ENCODE measurements at places on chromosomes 13 and 19.

GRCh38 chr19:10478476-10478875, 24.7 kb downstream of the KEAP1 start:
- DNase-seq: no peak

GRCh38 chr19:18373892-18374629, 11.9 kb upstream of the GDF15 start:
- peak; percentile 99 for DNase-seq

DNA sequence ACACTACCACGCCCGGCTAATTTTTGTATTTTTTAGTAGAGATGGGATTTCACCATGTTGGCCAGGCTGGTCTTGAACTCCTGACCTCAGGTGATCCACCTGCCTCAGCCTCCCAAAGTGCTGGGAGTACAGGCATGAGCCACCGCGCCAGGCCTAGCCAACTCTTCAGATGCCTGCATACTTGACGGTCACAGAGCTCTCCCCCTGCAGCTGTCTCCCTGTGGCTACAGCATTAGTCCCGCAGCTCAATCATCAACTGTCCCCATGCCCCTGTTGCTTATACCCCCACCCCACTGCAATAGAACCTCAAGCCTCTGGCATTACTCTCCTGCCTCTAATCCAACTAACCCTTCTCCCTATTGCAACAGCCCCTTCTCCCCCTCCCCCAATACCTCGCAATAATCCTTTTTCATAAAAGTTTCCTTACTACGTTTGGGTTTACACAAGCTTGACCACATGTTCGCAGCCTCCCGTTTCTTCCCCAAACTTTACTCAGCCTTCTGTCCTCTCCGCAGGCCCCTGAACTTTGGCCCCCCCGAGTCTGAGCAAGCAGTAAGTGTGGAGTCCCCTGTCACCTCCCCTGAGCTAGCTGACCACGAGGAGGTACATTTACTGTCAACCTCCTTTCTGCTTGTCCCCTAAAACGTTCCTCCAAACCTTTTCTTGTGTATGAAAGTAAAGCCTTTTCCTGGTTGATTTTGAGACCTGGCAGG, 1.7 kb downstream of the ZNF77 start:
- no peak for DNase-seq

- DNase-seq: peak; percentile 92
These were observed 13.2 kb downstream of the RASA3 start for GRCh38 chr13:114119196-114119595.

- DNase-seq: no peak
These were observed 7.9 kb downstream of the PIN1 start for GRCh38 chr19:9842834-9843625.

GRCh38 chr19:40358773-40359172, 10.3 kb downstream of the PLD3 start:
- no peak for DNase-seq

DNA sequence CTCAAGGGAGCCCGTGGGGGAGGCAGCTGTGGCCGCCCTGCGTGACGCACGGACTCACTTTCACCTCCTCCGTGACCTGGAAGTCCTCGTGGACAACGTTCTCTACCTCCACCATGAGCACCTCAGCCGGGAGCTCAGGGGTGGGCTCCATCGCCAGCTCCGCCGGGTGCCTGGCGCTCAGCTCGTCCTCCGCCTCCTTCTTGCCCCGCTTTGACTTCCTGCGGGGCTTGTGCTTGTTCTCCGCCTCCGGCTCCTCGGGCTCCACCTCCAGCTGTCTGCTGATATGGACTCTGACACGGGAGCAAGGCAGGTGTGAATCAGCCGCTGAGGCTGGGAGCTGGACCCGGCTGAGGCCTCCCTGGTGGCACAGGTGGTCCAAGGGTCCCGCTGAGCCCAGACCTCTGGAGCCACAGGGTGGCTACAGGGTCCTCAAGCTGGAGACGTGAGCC, 8.2 kb downstream of the LONP1 start:
- no peak for DNase-seq

DNA sequence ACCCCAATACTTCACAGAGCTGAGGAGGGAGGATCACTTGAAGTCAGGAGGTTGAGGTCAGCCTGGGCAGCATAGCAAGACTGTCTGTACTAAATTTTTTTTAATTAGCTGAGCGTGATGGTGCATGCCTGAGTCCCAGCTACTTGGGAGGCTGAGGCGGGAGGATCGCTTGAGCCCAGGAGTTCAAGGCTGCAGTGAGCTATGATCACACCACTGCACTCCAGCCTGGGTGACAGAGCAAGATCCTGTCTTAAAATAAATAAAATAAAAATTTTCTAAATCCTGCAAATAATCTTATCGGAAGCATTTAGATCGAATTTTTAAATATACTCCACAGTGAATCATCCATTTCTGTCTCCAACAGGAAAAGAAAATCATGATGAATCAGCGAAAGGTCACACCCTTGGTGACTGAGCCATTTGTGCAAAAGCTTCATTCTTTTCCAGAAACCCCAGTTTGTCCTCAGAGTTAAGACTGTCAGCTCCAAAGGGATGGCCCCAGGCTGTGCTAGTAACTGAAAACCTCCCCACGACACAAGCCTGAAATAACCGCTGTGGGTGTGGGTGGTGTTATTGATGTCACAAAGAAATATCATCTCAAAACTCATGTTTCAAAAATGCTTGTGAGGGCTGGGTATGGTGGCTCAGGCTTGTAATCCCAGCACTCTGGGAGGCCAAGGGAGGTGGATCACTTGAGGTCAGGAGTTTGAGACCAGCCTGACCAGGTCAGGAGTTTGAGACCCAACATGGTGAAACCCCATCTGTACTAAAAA, 167.6 kb downstream of the PTPRS start:
- DNase-seq: peak; percentile 90

GRCh38 chr13:77928909-77929308, 10.3 kb upstream of the EDNRB start:
- DNase-seq: no peak

DNA sequence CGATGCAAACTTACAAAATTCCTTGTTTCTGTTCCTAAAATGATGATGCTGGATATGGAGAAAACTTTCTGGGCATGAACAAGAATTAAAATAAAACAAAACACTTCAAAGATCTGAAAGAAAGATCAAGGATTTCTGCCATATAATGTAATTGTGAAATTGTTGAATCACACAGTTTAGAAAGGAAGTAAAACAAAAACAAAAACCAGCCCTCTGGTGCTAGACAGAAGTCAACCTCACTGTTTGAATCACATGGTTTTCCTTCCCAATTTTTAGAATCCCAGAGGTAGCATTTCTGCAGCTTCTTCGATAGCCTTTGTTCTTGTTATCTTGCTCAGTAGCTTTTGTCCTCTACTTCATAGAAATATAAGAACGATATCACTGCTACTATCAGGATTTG, 118.2 kb upstream of the ARGLU1 start:
- DNase-seq: no peak

DNA sequence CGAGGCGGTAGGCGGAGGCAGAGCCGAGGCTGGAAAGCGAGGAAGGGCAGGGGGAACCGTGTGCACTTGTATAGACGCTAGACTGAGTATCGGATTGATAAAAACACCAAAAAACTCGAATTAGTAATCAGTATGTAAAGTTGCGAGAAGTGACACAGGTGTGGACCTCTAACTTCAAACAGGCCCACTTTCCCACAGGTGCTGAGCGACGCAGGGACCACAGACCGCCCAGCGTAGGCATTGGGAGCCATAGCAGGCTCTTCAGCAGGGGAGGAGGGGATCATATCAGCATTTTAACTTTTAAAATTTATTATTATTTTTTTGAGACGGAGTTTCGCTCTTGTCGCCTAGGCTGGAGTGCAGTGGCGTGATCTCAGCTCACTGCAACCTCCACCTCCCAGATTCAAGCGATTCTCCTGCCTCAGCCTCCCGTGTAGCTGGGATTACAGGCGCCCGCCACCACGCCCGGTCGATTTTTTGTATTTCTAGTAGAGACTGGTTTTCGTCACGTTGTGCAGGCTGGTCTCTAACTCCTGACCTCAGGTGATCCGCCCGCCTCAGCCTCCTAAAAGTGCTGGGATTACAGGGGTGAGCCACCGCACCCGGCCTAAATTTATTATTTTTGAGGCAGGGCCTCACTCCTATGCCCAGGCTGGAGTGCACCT, 574 bp downstream of the VMAC start:
- no peak for DNase-seq

GRCh38 chr19:23817519-23817918, 58.8 kb upstream of the ZNF681 start:
- peak; percentile 8 for DNase-seq

DNA sequence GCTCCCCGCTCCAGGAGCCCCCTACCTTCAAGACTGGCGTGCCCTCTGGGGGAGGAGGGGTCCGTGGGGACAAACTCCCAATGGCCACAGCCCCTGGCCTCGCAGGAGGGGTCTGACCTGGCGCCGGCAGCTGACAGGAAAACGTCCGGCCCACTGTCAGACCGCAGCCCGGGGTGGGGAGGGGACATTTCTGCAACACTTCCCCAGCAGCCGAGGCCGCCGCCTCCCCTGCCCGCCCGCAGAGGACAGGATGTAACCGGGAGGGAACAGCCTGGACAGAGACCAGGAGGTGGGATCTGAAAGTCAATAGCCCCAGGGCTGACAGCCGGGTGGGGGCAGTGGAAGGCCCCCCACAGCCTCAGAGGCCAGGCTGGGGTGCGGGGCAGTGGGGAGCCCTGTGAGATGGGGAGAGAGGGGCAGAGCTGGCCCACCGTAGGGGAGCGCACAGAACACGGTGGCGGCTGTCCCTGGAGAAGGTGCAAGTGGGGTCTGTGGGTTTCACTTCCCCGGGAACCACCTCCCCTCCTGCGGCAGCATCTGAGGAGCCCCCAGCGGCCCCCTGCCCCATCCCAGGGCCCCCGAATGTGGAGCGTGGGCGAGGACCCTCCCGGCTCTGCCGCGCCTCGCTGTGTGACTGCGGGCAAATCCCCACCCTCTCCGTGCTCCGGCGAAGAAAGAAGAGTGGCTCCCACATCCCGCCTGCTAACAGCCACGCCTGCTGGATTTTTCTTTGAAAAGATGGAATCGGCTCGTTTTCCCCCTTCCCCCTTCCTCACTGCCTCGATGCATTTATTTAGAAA, at the start of gene PEAK3:
TSS of gene PEAK3 (minus strand) at position 114 of the 800 bp plus-strand sequence. CDS start 1,244 bp downstream, outside the sequence.
- DNase-seq: peak; percentile 35

- no peak for DNase-seq
These were observed 14.0 kb upstream of the MYADM start for GRCh38 chr19:53853707-53854106.

All from fibroblast of pulmonary artery (primary cell).